Stimulated activated CD8-positive, alpha-beta memory T cell treated with anti-CD3 and anti-CD28 coated beads, Interleukin-15, amount 100 ng/mL, for 48 hours (primary cell): ENCODE measurements at places on chromosomes 3 and 15.

GRCh38 chr3:151443583-151443982 is 17.3 kb downstream of the IGSF10 start:
- DNase-seq: no peak

DNA sequence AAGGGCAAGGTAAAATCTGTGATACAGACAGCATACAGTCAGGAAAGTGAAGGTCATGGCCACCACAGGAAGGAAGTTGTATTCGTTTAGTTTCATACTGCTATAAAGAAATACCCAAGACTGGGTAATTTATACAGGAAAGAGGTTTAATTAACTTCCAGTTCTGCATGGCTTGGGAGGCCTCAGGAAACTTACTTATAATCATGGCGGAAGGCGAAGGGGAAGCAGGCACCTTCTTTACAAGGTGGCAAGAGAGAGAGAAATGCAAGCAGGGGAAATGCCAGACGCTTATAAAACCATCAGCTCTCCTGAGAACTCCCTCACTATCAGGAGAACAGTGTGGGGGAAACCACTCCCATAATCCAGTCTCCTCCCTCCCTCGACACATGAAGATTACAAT is 353.7 kb upstream of the SEMA6D start:
- no peak for DNase-seq

GRCh38 chr3:128421966-128422365 is 44.7 kb downstream of the DNAJB8 start:
- no peak for DNase-seq

DNA sequence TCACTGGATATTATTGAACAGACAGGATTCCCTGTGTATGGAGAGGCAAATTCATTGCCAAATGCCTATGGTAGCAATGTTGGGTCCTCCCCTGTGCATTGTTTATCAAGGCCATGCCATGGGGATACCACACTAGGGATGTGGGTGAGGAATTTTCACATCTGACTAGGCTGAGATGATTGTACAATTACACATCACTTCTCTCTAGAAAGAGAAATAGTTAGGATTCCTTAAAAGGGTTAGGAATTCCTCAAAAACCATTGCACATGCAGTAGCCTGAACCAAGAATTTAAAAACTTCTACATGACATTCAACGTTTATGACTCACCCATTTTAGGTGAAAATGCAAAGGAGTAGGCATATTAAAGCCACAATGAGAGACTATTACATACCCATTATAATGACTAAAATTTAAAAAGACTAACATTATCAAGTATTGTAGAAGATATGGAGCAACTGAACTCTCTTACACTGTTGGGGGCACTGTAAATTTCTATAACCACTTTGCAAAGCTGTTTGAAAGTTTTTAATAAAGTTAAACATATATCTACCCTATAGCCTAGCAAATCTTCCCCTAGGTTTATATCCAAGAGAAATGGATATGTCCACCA is 175.9 kb downstream of the THRB start:
- DNase-seq: no peak

DNA sequence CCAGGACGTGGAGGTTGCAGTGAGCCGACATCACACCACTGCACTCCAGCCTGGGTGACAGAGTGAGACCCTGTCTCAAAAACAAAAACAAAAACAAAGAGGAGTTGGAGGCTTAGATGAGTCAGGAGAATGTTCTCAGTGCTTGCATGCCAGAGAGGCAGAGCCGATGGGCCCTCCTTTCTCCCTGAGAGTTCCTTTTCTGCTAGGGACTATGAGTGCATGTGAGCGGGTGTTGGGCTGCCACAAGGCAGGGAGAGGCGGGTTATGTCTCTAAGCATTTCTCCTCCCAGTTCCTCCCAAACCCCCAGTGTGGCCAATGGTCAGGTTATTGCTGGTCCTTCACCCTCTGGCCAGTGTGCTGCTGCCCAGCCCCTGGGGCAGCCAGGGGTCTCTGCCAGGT is 45.1 kb downstream of the RTP1 start:
- DNase-seq: no peak

DNA sequence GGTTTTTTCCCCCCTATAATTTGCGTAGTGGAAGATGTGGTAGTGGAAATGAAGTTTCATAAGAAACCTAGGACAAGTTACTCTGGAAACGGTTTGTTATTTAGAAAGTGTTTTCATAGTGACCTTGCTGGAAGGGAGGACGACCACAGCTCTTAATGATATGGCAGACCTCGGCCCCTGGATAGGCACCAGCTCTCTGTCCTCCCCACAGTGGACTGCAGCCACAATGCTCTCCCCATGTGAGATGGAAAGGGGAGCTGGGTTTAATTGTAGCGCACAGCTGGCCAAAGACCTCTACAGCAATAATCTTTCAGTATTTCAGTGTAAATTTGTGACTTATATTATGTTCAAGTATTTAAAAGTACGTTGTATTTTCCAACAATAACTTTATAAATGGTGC is 151.2 kb downstream of the PLCL2 start:
- DNase-seq: no peak

GRCh38 chr3:140375002-140375401 is 302.9 kb upstream of the TRIM42 start:
- no peak for DNase-seq

GRCh38 chr3:145118303-145118702 is 1042.7 kb downstream of the PLOD2 start:
- DNase-seq: no peak

DNA sequence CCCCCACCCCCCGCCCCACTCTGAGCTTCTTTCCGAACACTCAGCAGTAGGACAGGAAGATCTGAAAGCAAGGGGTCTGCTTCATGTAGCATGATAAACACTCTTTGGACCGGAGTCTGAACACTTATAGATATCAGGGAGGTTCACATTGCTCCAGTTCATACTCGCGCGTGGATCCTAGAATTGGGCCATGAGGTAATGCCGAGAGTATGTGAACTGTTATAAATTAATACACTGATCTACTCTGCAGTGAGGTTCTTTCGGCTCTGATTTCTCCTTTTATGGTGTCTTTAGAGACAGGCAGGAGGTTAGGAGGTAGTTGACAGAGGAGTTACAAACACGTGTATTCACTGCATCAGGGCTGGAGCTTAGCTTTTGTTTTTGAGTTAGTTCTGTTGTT is 223.0 kb downstream of the THSD4 start:
- DNase-seq: no peak

GRCh38 chr3:125440970-125441369 is 65.8 kb upstream of the ZNF148 start:
- no peak for DNase-seq

- DNase-seq: no peak
Observed at GRCh38 chr15:75695220-75695619, 17.4 kb downstream of the CSPG4 start.

GRCh38 chr15:84685304-84685703 is 27.3 kb upstream of the NMB start:
- no peak for DNase-seq
